NCI-H2081 (cell line): ENCODE measurements at places on chromosomes 7 and 10.

DNA sequence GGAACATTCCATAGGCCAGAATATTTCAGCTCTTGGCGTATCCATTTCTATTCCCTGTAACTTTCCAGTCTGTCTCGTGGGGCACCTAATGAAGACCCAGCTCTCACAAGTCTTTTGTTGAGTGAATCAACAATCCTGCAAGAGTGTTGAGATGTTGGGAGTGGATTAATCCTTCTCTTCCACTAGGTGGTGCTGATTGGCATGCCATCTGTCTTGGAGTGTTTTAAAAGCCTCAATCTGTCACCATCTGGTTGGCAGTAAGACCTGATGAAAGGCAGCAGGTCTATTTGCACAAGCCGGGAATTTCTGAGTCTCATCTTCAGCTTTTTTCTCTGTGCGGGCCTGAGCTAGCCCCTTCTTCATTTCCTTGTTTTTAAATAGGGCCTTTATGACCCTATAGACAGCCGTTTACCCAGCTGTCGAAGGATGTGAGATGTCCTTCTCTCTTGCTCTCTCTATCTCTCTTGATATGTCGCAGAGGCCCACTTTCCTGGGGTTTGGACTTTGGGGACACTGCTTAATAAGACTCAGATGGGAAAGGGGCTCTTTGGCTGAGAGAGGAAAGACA is 180.5 kb downstream of the ZNF365 start:
- peak; percentile 16 for DNase-seq

DNA sequence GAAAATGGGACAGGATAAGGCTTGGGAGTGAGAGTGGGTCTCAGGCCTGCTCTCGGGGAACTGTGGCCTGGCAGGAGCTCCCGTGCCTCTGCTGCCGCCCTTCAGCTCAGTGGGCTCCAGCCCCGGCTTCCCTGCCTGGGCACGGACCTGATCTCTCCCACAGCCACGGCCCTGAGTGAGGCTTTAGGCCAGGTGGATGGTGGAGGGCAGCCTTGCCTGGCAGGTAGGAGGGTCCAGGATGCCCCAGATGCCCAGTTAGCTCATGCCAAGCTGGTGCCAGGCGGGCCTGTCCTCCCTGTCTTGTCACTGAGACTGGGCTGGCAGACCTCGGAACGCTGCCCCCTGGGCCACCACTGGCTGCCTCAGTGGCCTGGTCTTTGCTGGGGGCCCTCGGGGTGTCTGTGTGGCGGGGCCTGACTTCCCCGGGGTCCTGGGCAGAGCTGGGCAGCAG is 116.6 kb downstream of the INPP5A start:
- no peak for DNase-seq

DNA sequence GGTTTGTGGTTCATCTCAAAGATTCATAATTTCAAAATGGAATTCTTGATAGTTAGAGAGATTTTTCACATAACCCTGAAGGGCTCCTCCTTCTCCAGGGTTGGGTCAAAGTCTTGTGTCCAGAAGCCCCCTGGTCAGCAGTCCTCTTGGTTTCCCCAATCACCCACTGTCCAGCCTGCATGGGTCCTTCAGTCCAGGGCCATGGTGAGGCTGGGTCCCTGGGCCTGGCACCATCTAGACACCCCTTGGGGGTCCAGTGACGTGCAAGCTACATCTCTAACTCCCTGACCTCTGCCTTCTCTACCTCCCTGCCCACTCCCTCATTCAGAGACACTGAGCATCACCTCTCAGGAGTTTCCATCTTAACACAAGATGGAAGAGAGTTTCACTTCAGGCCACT is 26.1 kb downstream of the ANXA8 start:
- no peak for DNase-seq

- no peak for DNase-seq
Observed at GRCh38 chr7:39651265-39651664, 27.9 kb downstream of the RALA start.

- DNase-seq: no peak
Observed at GRCh38 chr7:109549471-109550193, 980.0 kb downstream of the DNAJB9 start.

GRCh38 chr7:159004411-159004810 is 140.3 kb downstream of the VIPR2 start:
- DNase-seq: no peak

DNA sequence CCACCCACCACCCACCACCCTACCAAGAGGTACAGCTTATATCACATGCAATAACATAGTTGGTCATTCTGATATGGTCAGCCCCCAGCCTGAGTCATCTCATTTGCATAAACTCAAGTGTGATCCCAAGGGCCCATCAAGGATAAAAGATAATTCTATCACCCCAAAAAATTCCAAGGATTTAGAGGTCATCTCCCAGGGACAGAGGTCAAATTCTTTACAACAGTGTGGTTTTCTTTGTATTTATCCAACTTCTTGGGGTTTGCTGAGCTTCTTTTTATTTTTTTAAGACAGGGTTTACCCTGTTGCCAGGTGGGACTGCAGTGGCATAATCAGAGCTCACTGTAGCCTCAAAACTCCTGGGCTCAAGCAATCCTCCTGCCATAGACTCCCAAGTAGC is 9.4 kb upstream of the GTPBP10 start:
- no peak for DNase-seq

DNA sequence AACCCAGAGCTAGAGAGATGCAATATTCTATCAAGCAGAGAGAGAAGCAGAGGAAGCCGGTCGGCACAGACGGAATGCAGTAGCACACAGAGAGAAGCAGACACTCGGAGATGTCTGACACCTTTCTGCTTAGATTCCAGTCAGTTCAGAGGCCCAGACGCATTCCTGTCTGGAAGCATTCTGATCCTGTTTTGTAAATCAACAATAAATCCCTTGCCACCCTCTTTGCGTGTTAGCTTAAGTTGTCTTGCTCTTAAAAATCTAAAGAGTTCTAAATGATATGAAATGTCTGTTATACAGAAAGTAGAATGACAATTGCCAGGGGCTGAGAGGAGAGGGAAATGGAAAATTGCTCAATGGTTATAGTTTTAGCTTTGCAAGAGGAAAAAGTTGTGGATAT is 27.4 kb upstream of the ATRNL1 start:
- DNase-seq: no peak

DNA sequence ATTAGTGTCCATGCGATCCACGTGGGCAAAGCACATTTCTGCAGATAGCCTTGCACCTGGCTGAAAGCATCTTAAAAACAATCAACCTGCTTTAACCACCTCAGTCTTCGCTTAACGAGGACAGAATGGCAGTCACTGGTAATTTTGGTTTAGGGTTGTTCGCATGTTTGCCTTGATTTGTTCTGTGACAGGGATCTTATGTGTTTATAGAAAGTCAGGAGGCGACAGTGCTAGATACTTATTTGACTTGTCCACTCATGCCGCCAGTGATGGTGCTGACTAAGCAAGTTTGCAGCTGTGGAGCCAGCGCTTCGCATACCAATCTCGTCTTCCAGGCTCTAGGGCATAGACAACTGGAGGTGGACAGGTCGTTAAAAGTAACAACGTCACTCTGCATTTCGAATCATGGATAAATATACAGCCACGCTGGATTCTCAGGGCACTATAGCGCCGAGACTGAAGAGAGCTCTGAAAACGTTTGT is 1.2 kb upstream of the TMEM243 start:
- peak; percentile 43 for DNase-seq

GRCh38 chr10:16606421-16606820 is 84.7 kb upstream of the C1QL3 start:
- DNase-seq: no peak

- no peak for DNase-seq
Observed at GRCh38 chr7:138825049-138825721, 27.2 kb upstream of the ATP6V0A4 start.

DNA sequence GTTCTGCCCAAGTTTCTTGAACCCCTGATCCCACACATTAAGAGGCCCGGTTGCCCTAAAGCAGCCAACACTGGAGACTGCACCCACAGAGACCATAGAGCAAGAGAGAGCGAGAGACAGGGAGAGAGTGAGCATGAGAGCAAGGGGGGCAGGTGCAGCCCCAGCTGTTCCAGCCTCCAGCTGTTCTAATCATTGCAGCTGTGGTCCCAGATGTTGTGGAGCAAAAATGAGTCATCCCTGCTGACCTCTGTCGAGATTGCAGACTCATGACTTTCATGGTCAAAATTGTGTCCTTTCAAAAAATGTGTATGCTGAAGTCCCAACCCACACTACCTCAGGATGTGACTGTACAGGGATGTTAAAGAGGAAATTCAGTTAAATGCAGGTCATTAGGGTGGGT is 143.9 kb upstream of the FRMD4A start:
- DNase-seq: no peak

- DNase-seq: no peak
Observed at GRCh38 chr7:72057231-72057630, 354.9 kb downstream of the CALN1 start.

GRCh38 chr7:98107313-98107721 is 655 bp downstream of the LMTK2 start:
- DNase-seq: no peak

DNA sequence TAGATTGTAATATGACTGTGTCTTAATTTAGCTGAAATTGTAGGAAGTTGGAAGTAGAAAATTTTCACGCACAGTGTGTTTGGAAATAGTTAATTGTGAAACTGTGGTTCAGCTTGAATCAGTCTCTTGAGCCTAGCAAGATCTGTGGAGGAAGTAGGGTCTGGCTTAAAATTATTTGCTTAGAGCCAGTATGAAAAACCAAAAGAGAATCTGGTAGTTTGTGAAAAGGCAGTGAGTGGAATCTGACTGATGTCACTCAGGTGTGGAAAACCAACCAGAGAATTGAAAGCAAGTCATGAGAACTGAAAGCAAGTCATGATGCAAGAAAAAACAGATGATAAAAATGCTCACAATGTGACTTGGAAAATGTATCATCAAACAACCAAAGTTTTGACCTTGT is 11.5 kb downstream of the LIPJ start:
- no peak for DNase-seq

GRCh38 chr10:44920252-44920651 is 9.1 kb downstream of the TMEM72 start:
- no peak for DNase-seq

- no peak for DNase-seq
Observed at GRCh38 chr7:119105381-119105780, 880.9 kb downstream of the ANKRD7 start.

DNA sequence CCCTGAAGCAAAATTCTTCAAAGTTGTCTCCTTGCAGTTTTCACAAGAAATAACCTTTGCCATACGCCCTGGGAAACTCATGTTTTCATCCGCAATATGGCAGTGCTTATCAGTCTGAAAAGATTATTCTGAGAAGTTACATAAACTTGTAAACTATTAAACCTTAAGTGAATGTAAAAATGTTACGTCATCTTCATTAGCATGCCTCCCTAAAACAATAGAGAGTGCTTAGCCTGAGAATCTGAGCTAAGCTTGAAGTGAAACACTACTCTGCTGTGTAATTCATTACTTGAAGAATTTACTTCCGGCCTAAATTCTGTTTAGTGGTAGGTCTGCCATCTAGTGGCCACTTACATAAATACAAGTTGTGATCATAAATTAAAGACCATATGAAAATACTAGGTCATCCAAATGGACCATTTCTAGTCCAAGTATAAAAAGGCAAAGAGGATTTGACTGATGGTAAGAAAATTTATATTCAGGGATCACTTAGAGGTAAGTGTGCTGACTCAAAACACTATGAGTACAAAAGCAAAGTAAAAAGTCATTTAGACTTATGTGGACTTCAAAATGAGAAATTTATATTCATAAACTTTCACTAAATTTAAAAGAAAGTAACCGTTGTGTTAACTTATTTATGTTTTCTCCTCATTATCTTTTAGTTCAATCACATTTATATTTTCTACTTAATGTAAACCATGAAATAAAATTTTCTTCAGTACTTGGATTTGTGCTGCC is 745.1 kb upstream of the LRRTM3 start:
- peak; percentile 52 for DNase-seq

- peak; percentile 46 for DNase-seq
Observed at GRCh38 chr10:101780818-101781654, 2.2 kb downstream of the NPM3 start.

DNA sequence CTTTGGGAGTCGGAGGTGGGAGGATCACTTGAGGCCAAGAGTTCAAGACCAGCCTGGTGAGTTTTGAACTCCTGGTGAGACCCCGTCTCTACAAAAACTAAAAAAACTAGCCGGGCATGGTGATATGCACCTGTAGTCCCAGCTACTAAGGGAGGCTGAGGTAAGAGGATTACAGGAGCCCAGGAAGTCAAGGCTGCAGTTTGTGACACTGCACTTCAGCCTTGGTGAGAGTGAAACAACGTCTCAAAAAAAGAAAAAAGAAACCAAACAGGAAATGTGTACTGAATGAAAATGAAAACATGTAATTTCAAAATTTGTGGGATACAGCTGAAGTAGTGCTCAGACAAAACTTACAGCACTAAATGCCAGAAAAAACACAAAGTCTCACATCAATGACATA is 7.6 kb downstream of the ARHGAP12 start:
- DNase-seq: no peak

- no peak for DNase-seq
Observed at GRCh38 chr7:123273185-123273584, 73.4 kb upstream of the SLC13A1 start.

DNA sequence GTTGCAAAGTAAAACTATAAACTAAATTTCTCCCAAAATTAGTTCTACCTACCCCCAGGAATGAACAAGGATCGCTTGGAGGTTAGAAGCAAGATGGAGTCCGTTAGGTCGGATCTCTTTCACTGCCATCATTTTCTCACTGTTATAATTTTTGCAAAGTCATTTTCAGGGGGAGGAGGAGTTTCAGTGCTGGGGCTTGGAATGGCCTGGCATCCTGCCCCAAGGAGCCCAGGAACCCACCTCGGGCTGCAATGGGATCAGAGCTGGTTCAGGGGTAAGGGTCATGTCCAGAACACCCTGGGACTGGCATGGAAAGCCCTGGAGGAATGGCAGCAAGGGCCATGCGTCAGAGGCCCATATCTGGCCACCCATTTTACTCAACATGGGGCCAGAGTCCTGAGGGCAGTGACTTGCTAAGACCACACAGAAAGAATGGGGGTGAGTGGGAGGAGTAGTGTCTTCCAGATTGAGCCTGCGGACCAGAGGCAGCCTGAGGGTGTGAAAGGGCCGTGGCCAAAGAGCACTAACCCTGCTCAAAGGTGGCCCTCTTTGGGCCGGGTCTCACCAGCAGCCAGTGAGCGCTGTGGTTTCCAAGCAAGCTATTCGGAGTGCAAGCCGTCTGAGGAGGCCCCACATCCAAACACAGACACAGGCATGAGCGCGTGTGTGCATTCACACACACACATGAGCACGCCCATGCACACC is 31.8 kb downstream of the GPRIN2 start:
- DNase-seq: no peak

DNA sequence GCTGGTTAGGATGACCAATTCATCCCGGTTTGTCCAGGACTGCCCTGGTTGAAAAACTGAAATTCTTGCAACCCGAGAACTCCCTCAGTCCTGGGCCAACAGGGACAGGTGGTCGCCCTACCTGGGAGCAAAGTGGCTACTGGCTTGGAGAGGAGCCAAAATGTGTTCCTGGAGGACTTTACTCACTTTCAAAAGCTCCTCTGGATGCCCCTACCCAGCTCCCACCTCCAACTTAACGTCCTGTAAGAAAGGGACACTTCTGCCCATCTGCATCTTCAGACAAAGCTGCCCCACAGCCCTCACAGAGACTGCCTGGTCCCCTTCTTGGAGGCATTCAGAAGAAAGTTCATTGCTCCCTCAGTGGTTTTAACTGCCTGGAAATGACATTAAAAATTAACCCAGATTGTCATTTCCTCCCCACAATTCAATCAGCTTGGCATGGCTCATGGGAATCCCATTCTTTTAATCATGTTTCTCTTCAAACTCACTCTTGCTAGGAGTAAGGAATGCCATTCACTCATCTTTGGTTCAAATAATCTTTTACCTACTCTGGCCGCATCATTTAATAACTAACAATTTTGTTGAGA is 24.0 kb upstream of the HSPA12A start:
- no peak for DNase-seq
